ENCODE measurements at places on chromosomes 13 and 19.
A peak's percentile ranks its signal among the peaks of the same experiment; 100 is the strongest.

DNA sequence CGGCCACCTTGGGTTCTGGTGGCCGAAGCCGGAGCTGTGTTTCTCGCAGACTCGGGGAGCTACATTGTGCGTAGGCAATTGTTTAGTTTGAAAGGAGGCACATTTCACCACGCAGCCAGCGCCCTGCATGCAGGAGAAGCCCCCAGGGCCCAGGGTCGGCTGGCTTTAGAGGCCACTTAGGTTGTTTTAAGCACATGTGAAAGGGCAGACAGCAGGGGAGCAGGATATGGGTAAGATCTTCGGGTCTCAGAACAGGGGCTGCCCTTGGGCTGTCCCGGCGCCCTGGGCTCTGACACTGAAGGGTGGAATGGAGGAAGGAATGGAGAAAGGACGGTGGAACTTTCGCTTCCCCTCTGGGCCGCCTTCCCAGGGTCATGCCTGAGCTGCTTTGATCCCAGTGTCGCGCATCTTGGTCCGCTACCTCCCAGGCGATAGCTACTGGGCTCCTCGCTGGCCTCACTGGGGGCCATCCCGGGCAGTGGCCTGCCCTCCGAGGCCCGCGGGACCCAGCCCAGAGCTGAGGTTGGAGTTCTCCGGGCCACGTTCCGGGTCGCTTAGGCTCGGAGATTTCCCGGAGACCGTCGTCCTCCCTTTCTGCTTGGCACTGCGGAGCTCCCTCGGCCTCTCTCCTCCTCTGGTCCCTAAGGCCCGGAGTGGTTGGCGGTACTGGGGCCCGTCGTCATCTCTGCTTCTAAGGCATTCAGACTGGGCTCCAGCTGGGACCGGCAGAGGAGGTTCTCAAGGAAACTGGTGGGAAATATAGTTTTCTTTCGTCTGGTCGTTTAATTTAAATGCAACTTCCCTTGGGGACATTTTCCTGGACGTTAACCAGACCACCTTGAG is 4.3 kb upstream of the POU4F1 start:
- DNase-seq = no peak

DNA sequence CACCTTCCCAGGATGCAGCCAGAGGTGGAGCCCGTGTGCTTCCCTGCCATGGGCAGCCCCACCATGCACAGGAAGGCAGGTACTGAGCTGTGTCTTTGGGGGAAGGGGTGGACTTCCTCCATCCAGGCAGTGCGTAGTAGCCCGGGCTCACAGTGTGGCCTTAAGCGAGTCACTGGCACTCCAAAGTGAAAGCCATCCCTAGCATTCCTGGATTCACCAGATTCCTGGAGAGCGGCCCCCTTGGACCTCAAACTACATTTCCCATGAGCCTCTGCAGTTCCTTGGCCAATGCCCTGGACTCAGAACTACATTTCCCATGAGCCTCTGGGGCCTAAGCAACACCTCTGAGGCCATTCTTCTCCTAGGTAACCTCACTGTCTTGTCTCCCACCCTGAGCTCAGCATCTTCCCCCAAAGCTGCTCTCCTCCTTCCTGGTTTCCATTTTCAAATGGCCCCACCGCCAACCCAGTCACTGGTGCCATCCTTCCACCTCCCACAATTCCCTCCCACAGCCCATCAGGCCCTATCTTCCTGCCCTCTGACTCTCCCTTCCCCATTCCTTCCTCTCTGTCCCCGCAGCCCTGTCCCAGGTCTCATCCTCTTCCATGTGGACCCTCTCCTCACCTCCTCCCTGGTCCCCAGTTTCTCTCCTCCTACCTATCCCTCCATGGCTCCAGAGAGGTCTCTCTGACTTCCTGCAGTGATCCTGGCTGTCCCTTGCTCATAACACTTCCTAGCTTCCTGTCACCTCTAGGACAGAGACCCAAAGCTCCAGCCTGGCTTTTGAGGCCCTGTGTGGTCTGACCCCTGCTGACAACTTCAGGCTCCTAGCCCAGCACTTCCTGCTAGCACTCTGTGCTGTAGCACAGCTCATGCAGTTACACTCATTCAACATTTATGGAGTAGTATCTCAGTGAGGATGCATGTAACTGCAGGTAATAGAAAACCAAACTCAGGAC is at the start of gene C19orf81:
C19orf81 (plus strand) TSS at position 13 of the 959 bp plus-strand sequence; CDS start at position 13, 0 bp downstream.
- no peak for DNase-seq

- no peak for DNase-seq
Measured at GRCh38 chr13:45882626-45883025, 31.1 kb upstream of the SIAH3 start.

DNA sequence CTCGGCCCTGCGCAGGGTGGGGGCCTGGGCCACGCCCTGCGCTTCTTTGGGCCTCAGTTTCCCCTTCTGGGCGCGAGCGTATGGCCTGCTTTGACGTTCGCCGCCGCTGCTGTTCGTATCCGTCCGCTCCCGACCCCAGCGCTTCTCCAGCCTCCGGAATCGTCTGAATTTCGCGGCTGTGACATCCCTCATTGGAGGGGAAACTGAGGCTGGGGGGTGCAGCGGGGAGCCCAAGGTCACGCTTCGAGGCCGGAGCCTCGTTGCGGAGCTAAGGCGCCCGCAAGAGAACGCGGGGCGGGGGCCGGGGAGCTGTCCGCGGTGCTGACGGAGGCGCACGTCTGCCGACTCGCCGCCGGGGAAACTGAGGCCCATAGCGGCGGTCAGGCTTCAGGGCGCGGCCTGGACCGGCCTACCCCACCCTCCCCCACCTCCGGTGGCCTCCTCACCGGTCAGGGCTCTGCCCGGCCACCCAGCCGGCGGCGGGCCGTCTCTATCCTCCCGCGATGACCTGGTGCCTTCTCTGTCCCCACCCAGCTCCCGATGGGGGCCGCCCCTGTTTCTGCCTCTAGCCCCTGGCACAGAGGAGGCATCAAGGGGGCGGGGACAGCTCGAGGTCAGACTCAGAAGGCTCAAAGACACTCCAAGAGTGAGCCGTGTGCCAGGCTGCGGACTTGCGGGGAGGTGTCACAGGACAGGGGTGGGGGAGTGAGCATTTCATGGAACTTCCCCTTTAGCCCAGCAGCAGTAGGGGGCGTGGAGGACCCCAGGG is 3.0 kb upstream of the APC2 start:
- DNase-seq = no peak

GRCh38 chr13:65789815-65790214 is 1440.3 kb downstream of the PCDH9 start:
- no peak for DNase-seq

DNA sequence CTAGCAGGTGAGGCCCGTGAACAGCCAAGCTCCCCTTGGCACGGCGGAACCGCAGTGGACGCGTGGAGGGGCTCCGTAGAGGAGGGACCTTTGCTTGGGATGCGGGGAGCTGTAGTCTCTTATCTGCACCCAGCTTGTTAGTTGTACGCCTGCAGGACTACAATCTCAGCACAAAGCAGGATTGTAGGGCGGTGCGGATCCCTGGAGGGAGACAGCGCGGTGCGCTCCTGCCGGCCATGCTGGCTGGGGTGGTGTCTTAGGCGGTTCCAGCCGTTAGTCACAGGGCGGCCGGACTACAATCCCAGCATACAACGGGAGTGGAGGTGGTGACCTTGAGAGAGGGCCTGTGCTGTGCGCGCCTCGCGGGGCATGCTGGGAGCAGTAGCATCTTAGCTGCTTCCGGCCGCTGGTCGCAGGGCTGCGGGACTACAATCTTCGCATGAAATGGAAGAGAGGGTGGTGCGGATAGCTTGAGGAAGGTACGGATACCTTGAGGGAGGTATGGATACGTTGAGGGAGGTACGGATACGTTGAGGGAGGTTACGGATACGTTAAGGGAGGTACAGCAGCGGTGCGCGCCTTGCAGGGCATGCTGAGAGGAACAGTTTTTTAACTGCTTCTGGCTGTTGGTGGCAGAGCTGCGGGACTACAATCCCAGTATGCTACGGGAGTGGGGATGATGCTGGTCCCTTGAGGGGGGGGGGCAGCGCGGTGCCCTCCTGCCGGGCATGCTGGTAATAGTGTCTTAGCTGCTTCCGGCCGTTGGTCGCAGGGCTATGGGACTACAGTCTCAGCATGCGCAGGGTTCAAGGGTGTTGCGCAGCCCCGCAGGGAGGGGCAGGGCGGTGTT is 1419.1 kb downstream of the UQCRFS1 start:
- DNase-seq = peak; percentile 83

GRCh38 chr13:46307554-46307953 is 79.5 kb downstream of the RUBCNL start:
- no peak for DNase-seq

Data from memory B cell (primary cell).